ENCODE measurements at places on chromosomes 16 and 17.

- DNase-seq = peak; percentile 91
Observed at GRCh38 chr17:41026715-41027471, at the start of gene KRTAP1-5. TSS of gene KRTAP1-5 (minus strand) at chr17:41027208. CDS start at chr17:41027155, 53 bp downstream.

DNA sequence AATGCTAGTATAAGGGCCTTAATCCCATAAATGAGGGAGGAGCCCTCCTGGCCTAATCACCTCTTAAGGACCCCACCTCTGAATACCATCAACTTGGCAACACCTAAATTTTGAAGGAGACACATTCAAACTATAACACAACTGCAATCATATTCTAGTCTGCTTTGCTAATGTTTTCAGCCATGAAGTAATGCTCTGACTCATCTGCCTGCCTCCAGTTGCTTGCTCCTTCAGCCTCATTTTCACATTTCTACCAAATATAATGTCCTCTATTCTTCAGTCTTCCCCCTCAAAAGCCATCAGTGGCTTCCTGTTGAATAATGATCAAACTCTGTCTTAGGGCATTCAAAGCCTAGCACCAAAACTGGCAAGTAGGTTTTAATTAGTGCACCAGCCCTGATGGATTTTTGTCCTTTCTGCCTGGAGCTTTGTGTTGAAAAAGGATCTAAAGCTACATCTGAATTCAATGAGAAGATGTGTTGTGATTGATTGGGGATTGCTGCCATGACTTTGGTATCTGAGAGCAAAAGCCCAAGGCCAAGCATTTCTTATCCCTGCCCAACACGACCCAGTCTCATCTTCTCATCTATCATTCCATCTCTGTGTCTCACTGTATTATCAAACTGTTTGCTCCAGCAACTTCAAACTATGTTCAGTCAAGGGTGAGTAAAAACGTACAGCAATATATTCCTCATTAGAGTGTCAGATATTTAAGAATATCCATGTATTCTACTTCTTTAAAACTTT, 140.8 kb upstream of the ELAC2 start:
- no peak for DNase-seq

DNA sequence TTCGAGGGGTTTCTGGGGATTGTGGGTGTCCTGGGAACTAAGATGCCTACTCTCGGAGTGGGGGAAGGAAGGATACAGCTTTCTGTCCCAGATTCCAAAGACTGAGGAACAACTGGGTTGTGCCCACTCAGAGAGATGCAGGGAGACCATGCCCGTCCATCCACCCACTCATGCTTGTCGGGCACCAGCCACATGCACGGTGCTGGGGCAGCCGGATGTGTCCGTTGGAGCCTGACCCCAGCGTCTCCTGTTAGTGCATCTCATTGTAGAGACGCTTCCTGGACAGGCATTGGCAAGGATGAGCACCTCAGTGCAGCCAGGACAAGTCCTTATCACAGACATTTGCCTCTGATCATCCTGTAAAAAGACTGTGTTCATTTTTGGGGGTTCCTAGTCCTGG, 58.1 kb downstream of the METRNL start:
- DNase-seq = no peak

DNA sequence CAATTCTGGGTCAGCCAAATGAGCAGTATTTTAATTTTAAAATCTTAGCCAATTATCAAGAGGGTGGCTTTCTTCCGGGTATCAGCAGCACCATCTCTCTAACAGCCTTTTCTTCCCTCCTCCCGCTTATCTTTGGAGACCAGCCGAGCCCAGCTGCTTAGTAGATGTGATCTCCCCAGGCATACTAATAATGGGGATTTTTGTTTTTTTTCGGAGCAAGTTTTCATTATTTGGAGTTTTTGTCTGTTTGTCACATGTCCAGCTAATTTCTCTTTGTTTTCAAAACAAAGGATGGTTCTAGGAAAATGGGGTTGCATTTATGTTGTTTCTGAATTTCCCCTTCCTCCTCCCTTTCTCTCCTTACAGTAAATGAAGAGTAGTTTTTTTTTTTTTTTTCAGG, 170.5 kb upstream of the MPHOSPH6 start:
- DNase-seq = no peak

DNA sequence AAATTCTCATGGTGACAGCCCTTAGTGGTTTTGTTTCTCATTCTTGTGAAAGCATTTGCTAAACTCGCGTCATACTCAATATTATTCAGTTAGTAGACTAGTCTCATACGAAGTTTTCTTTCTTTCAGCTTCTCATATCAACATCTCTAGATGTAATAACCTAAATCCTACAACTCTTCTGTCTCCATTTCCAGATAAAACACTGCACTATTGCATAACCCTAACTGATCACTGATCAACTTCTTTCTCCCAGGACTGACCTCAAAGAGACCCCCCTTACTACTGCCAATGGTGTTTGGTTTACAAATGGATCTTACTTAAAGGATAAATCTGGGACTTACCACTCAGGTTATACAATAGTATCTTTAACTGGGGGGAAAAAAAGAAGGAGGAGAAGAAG, 36.3 kb upstream of the TEKT1 start:
- DNase-seq = no peak

DNA sequence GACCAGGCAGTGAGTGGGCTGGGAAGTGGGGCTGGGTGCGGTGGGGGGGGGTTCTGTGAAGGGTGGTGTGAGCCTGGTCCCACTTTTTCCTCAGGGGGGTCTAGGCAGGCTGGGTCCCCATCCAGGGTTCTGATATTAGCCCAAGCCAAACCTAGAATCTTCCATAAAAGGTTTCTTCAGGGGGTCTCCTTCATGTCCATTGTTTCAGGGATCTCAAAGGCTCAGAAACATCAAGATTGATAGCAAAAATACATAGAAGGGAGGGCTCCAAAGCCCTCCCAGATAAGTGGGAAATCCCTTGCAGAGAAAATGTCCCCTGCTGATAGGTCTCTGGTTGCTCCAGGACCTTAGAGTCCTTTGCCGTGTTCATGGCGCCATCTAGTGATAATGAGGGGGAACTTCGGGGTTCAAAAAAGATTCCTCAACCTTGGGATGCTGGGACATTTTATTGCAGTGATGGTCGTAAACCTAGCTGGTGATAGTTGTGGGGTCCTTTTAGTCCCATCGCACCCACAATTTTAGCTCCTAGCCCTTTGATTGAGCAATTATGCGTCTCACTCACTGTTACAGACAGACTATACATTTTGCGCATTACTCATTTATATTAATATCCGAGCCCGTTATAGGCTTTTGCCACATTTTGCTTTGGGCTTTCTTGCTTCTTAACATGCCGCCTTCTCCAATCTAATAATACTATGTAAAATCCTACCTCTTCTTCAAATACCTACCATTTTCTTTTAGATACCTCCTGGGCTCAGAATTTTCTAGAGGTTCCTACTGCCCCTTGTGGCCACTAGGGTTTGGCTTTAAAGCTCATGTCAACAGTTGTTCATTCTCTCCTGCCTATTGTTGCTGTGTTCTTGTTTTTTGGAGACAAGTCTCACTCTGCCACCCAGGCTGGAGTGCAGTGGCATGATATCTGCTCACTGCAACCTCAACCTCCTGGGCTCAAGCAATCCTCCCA, 35.1 kb downstream of the IGF2BP1 start:
- peak; percentile 88 for DNase-seq

GRCh38 chr17:4895657-4896331, 3.5 kb upstream of the C17orf107 start:
- no peak for DNase-seq

GRCh38 chr17:38600906-38601305, 4.8 kb downstream of the SRCIN1 start:
- DNase-seq = no peak

- no peak for DNase-seq
Observed at GRCh38 chr16:2443555-2443954, 14.3 kb downstream of the CCNF start.

GRCh38 chr17:50272711-50273653, 1.3 kb upstream of the TMEM92 start:
- DNase-seq = peak; percentile 60

DNA sequence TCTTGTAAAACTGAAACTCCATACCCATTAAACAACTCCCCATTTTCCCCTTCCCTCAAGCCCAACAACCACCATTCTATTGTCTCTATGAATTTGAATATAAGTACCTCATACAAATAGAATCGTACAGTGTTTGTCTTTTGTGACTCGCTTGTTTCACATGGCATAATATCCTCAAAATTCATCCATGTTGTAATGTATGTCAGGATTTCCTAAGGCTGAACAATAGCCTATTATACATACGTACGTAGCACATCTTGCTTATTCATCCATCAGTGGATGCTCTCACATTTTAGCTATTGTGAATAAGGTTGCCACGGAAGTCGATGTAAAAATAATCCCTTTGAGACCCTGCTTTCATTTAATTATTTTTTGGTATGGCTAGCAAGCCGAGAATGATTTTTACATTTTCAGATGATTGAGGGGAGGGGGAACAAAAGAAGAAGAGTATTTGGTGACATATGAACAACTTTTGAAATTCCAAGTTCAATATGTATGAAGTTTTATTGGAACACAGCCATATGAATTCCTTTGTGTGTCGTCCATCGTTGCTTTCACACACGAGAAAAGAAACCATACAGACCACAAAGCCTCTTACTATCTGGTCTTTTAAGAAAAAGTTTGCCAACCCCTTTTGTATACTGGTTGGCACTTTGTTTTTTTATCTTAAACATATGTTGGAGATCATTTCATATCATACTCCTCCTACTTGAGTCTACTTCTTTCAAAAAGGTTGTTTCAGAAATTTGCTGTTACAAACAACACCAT, 371.2 kb downstream of the NPIPA8 start:
- no peak for DNase-seq

DNA sequence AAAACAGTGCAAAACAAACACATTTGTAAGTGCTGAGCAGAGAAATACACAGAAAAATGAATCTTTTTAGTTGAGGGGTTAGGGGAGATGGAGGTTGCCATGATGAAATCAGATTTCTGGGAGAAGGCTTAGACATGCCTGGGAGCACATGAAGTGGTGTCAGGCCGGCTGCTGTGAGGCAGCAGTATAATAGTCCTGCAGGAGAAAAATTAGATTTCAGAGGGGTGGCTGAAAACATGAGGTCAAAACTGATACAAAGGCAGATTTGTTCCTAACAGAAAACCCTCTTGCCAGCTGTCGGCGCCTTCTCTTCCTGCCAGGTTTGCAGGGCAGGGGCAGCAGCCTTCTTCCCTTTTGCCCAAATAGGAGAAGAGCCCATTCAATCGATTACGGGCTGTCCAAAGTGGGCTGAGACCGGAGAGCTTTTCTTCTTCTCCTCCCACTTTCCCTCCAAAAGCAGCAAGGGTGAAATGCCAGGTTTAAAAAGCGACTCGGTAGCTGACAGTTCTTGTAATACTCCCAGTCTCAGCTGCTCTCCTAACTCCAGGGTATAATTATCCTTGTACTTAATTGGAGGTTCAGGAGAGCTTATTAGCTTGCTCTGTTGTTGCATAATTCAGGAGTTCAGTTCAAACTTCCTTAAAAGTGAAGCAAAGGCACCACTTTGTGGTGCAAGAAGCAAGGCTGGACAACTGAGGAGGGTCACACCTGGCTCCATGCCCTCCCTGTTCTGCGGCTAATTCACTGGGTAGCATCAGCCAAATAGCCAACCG, 80.0 kb downstream of the PCTP start:
- no peak for DNase-seq

DNA sequence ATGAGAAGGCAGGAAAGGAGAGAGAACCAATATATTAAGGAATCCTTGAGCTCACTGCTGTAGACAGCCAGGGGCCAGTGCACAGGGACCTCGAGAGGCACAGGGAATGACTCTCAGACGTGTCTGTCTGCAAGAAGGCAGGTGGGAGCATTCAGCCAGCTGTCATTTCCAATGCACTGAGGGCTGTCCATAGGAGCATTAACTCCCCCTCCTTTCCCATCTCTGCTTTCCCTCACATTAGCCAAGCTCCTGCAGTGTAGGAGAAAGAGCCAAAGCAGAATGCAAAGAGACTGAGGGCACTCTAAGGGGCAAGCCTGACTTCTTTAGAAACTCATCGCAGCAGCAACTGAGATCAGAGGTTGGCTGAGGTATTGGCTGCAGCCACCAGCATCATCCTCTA, 218.3 kb downstream of the CDH13 start:
- no peak for DNase-seq

DNA sequence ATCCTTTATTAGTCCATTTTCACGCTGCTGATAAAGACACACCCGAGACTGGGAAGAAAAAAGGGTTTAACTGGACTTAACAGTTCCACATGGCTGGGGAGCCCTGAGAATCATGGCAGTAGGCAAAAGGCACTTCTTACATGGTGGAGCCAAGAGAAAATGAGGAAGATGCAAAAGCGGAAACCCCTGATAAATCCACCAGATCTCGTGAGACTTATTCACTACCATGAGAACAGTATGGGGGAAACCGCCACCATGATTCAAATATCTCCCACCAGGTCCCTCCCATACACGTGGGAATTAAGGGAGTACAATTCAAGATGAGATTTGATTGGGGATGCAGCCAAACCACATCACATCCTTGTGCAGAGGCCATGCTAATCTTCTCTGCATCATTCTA, 35.0 kb upstream of the BCAR1 start:
- no peak for DNase-seq

DNA sequence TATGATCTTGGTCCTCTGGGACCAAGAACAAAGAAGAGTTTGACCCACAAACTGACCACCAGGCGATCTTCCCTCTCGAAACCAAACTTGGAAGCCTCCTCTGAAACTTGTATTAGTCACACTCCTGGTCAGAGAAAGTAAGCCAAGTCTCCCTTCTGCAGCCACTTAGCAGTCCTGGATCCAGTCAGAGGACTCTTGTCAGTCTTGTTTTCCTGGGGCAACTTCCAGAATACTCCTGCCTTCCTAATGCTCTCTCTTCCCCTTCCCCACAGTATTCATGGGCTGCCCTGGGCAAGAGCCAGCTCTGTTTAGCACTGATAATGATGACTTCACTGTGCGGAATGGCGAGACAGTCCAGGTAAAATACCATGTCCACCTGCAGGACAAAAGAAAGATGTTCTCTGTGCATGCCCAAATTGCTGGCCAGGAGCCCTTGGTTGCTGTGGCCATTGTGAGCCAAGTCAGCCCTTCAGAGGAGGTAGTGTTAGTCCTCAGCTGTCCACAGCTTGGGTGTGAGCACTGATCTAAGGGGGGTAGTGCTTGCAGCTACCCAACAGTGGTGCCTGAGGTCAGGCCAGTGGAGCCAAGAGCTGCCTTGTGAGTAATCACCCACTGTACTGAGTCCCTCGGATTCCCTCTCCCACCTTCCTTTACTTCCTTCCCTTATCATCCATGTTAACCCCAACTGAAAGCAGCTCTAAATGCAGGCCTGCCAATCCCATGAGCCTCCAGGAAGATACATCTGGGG, 31.2 kb downstream of the CDH3 start:
- DNase-seq = peak; percentile 28

GRCh38 chr17:66810951-66811682, 23.8 kb upstream of the CACNG5 start:
- no peak for DNase-seq

- DNase-seq = no peak
Observed at GRCh38 chr16:700684-701584, 4.7 kb downstream of the FBXL16 start.

GRCh38 chr17:66088173-66088572, 103.8 kb downstream of the CEP112 start:
- DNase-seq = no peak
